ENCODE measurements at places on chromosomes 4 and X.

GRCh38 chr4:143347484-143348111 lies 10.9 kb downstream of the GAB1 start:
- no peak for DNase-seq

DNA sequence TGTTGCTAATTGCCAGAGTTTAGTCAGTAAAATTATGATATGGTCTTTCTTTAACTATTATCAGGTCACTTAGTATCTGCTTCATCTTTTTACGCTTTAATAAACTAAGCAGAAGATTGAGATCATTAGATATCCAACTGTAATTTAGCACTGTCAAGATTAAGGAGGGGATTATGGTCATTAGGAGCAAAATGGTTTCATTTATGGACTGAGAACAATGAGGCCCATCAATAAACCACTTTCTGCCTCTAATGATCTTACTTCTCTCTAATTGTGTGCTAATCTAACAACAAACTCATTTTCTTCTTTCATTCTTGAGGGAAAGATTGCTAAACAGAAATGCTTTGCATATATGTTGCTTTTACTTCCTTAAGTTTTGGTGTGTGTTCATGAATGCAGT lies 340.4 kb downstream of the RPA4 start:
- DNase-seq, result no peak

GRCh38 chr4:105293360-105293759 lies 146.7 kb downstream of the TET2 start:
- peak; percentile 21 for DNase-seq

DNA sequence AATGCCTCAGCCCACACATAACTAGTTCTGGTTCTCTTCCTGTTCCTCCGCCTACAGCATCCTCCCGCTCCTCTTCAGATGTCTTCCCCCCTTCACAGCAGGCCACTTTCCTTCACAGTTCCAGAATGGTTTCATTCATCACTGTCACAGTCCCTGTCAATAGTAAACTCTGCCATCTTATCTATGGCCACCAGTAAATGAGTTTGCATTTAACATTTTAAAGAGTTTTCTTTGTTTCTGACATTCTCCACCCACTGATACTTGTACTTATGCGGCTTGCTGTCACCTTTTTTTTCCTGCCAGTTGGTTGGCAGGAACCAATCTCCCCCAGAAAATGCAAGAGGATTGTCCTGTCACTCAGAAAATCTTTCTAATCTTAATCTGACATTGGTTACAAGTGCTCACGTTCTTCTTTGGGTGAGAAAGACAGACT lies 114.1 kb downstream of the GLUD2 start:
- DNase-seq, result no peak

DNA sequence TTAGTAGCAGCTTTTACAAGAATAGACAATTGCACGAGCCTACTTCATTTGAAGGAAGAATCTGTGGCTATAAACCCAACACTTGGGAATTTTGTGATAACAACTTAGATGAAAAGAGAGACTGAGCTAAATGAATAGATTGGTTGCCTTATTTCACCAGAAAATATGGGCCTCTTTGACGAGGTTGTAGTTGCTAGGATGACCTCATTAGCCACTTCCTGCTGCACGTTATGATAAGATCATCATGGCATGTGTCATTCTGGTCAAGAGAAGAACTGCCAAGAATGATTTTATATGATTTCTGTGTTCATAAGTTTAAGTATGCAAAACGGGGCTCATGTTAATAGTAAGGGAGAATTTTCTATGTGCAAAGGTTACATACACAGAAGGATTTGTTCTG lies 321.9 kb upstream of the GIMD1 start:
- peak; percentile 66 for DNase-seq

Measured in AML-193 (cell line).